ENCODE measurements at places on chromosomes 1 and 21.

GRCh38 chr1:208967334-208967733 is 616.2 kb upstream of the CAMK1G start:
- DNase-seq, result no peak

DNA sequence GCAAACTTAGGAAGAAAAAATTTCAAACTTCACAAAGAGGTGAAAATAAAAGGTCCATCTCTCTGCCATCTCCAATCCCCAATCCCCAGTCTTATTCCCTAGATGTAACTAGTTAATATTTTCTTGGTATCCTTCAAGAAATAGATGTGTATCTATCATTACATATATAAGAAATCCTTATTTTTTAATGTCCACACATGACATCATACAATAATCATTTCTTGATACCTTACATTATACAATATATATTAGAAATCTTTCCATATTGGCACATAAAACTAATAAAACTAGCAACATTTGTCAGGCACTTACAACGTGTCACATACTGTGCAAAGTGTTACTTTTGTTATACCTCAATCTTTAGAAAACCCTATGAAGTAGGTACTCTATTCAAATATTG is 16.2 kb downstream of the DOCK7 start:
- no peak for DNase-seq

- DNase-seq, result no peak
Observed at GRCh38 chr21:14942801-14943490, 121.9 kb downstream of the NRIP1 start.

- DNase-seq, result no peak
Observed at GRCh38 chr1:229138058-229138457, 132.9 kb upstream of the RAB4A start.

DNA sequence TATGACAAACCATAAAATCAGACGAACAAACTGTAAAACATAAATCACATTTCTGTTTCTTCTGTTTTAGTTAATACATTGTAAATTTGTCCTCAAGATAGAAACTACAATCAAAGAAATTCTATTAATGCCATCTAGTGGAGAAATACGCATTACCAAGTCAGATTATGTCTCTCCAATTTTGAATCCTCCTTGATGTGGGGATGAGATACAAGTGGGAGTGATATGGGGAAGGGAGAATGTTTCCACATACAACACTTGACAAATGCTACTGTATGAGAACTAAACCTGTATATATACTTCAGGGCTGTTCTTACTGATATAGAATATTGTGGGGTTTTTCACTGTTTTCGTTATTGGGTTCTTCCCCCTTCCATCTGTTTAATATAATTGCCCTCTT is 2.6 kb downstream of the HFM1 start:
- DNase-seq, result no peak

GRCh38 chr1:1922956-1923833 is 4.1 kb upstream of the TMEM52 start:
- no peak for DNase-seq

Measured in stimulated activated CD8-positive, alpha-beta memory T cell treated with anti-CD3 and anti-CD28 coated beads, Interleukin-4, amount 100 ng/mL, for 24 hours (primary cell).